ENCODE measurements at places on chromosomes 16 and 17. TPM values are rescaled to one million over a fixed set of nuclear protein-coding genes. Genes with fewer than 3 reads are reported as not detected.

The MT1G gene
- not detected for total RNA-seq

The ABCC12 gene
- total RNA-seq = not detected

The CACNG3 gene
- not detected for total RNA-seq

The PIK3R6 gene
- total RNA-seq = not detected

The HSD3B7 gene
- total RNA-seq = 20.8 TPM

Data from bronchial smooth muscle cell (primary cell).